ENCODE measurements at places on chromosomes 6 and 20.
A peak's percentile ranks its signal among the peaks of the same experiment; 100 is the strongest.

- DNase-seq, result no peak
These were observed 46.8 kb upstream of the UNC93A start for GRCh38 chr6:167244064-167244960.

DNA sequence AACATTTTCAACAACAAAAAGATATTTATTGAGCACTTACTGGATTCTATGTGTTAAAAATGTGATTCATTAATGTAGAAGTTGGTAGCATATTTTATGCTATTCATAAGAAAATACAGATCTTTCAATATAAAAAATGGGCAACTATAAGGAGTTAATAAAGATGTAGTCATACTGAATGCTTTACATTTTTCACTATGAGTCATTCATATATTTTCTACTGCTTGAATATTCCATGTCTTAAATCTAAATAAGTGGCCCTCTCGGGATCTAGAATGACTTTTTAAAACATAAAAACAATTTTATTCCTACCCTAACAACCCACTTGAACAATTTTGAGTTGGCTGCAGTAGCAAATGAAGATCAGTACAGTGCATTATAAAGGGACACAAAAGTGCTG is 362.1 kb downstream of the PHF3 start:
- no peak for DNase-seq

DNA sequence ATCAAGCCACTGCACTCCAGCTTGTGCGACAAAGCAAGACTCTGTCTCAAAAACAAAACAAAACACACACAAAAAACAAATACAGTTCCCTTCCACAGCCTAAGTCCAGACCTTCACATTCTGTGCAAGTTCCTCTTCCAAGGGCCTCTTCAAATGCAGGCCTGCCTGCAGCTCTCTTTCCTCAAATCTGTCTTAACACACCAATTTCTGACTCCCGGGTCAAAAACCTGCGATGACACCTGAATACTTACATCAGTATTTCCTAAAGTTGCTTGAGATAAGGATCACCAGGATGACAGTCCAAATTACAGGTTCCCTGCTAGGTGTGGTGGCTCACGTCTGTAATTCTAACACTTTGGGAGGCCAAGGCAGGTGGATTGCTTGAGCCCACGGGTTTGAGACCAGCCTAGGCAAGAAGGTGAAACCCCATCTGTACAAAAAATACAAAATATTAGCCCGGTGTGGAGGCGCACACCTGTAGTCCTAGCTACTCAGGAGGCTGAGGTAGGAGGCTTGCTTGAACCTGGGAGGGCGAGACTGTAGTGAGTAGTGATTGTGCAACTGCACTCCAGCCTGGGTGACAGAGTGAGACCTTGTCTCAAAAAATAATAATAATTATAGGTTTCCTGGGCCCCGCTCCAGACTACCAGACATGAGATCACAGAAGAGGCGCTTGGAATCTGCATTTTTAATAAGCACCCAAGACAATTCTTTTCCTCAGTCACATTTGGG is 8.8 kb upstream of the PARD6B start:
- DNase-seq, result no peak

GRCh38 chr6:16217156-16217721 is 21.1 kb upstream of the GMPR start:
- no peak for DNase-seq

GRCh38 chr6:119749335-119749734 is 399.8 kb upstream of the MAN1A1 start:
- no peak for DNase-seq

DNA sequence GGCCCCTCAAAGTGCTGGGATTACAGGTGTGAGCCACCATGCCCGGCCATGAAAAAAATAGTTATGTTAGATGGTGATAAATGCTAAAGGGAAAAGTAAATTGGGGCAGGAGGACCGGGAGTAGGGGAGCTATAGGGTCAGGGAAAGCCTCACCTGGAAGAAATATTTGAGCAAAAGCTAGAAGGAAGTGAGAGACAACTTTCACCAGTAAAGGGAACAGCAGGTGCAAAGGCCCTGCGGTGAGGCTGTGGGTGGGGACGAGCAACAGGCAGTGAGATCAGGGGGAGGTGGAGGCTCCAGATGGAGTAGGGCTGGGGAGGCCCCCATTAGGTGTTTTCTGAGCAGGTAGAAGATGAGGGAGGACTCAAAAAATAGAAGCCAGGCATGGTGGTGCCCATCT is 16.0 kb downstream of the BCAS4 start:
- no peak for DNase-seq

- DNase-seq, result no peak
These were observed 170.3 kb upstream of the PDE10A start for GRCh38 chr6:165833355-165833754.

DNA sequence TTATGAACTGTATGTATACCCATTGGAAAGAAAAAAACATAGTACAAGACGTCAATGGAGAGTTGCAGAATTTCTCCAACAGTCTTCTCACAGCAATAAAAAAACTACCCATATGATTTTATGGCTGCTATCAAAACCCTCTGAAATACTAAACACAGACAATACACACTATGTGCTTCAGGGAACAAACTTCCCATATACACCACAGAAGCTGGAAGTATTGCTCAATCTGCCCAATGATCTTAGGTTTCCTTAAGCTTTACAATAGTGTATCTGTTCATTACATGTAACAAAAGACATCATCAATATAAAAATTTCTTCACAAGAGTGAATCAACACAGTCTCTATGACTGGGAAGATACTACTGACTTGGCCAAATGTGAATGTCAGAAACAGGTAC is 150.5 kb downstream of the TBC1D32 start:
- DNase-seq, result no peak

GRCh38 chr6:25324066-25324762 is 45.0 kb downstream of the CARMIL1 start:
- no peak for DNase-seq

- DNase-seq, result peak; percentile 89
These were observed 19.5 kb downstream of the ZNF311 start for GRCh38 chr6:28985462-28986164.

DNA sequence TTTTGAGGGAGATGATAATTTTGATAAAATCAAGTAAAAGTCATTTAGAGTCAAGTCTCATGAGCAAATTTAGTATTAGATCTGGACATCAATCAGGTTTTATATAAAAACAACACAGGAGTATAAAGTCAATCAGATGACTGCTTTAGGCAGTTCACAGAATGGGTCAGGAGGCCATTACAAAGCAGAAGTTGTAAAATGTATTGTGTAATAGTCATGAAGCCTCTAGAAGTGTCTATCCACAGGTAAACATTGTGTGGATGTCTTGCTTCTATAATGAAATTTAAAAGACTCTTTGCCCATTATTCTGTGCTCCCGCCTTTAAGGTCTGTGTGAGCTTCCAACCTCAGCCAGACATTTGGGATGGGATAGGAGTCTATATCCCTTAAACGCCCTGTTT is 28.8 kb downstream of the MAP7 start:
- DNase-seq, result no peak

GRCh38 chr6:166813461-166813860 is 142.9 kb downstream of the RNASET2 start:
- DNase-seq, result no peak

- DNase-seq, result no peak
These were observed 127.9 kb downstream of the BACH2 start for GRCh38 chr6:90168693-90169131.

DNA sequence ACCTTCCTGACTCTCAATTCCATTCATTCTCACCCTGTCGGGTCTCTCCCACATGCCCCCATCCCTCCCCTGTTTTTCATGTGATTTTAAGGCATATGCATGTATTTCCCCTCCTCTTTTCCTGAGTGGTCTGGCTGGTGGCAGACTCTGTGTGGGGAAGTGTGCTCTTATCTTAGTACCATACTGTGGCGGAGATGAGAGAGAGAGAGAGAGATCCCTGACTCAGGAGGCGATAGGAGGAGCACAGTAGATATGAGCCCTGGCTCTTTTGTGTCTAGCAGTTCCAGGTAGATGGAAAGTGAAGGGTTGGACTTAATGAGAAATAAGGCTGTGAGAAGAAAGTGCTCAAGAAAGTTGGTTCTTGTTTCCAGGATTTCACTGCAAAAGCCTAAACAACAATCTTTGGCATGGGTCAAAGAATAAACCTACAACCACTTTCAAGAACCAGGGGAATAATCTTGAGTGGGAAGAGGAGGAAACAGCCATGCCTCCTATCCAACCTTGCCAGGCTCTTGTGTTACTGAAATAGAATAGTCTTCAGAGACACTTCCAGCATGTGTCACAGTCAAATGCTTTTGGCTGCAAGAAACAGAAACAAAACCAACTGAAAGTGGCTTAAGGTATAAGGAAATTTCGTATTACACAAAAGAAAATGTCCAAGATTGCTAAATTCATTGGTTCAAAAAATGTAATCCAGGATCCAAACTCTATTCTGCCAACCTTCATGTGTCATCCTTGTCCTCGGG is 123.8 kb upstream of the MYLIP start:
- no peak for DNase-seq
